Neuronal stem cell (in vitro differentiated cells): ENCODE measurements at places on chromosomes 12 and 14.

- no peak for DNase-seq
Measured at GRCh38 chr14:22184157-22184829, 404.7 kb downstream of the DAD1 start.

GRCh38 chr12:9244894-9245293, 36.7 kb upstream of the PZP start:
- no peak for DNase-seq

- no peak for DNase-seq
Measured at GRCh38 chr12:131803961-131804521, 24.2 kb upstream of the MMP17 start.

- DNase-seq: no peak
Measured at GRCh38 chr12:53093777-53094393, 3.6 kb upstream of the IGFBP6 start.

DNA sequence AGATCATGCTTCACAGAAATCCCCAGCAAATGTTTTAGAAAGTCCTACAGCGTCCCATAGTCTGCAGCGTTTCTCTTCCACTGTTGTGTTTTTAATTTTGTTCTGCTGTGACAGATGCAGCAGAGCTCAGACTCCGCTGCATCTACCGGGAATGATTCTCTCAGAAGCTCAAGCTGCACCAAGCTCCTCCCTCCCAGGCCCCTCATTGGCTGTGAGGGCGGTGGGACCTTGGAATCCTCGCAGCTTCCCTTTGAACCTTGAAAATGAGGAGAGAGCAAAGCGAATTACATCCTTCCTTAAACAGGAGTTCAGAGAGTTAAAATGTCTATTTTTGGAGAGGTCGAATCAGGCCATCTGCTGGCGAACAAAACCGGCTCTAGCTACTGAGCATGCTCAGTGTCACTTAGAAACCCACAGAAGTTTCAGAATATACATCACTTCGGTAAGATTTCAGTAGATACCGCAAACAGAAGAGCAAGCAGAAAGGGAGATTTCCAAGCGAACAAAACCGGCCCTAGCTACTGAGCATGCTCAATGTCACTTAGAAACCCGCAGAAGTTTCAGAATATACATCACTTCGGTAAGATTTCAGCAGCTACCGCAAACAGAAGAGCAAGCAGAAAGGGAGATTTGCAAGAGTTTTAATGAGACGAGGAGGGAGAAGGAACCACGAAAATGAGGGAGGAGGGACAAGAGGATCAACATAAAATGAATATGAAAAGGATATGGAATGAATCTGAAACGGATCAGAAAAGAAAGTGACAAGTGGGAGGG, at the start of gene ABCD2:
Gene ABCD2, minus strand, starts transcription at position 144 of the 774 bp plus-strand sequence. CDS start 188 bp downstream, outside the sequence.
- DNase-seq: peak; percentile 70

- DNase-seq: no peak
Measured at GRCh38 chr12:28057856-28058615, 85.5 kb upstream of the PTHLH start.

- no peak for DNase-seq
Measured at GRCh38 chr12:6341417-6342139, at the start of gene TNFRSF1A. Gene TNFRSF1A, minus strand, starts transcription at chr12:6342076. Its CDS starts 262 bp downstream, at chr12:6341814.

- no peak for DNase-seq
Measured at GRCh38 chr12:64323006-64323405, 67.6 kb downstream of the C12orf56 start.

DNA sequence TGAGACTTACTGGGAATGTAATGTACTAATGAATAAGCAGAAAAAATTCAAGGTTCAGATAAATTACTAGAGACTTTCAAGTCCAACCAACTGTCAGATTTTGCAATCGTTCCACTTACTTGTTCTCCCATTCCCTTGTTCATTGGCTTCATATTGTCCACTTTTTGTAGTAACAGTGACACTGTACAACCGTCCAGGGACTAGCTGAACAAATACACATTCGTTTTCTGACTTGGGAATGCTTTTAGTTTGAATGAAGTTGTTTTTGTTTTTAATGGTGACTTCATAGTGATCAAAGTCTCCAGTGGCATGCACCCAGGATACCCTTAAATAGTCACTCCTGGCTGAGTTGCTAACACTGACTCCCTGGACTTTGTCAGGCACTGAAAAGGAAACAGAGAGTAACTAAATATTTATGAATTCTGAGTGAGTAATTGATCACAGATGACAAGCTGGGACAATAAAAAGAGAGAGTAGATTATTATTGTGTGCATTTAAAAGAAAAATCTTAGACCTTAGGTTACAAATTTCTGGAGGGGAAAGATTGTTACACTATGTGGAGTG, 65.4 kb downstream of the PTPRB start:
- no peak for DNase-seq

- DNase-seq: no peak
Measured at GRCh38 chr14:104561124-104561557, 18.4 kb upstream of the C14orf180 start.

DNA sequence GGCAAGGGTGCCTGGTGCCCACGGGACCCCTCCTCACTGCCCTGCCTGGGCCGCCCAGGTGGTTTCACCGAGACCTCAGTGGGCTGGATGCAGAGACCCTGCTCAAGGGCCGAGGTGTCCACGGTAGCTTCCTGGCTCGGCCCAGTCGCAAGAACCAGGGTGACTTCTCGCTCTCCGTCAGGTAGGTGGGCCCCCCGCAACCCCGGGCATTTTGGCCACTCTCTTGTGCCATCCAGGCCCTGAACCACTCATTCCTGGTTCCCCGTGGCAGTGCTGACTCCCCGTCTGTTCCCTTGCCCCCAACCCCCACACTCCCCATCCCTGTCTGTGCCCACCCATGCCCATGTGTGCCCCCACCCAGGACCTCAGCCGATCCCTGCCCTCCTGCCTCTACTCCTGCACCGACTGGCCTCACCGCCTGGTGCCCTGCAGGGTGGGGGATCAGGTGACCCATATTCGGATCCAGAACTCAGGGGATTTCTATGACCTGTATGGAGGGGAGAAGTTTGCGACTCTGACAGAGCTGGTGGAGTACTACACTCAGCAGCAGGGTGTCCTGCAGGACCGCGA, 480 bp downstream of the PTPN6 start:
- DNase-seq: no peak

DNA sequence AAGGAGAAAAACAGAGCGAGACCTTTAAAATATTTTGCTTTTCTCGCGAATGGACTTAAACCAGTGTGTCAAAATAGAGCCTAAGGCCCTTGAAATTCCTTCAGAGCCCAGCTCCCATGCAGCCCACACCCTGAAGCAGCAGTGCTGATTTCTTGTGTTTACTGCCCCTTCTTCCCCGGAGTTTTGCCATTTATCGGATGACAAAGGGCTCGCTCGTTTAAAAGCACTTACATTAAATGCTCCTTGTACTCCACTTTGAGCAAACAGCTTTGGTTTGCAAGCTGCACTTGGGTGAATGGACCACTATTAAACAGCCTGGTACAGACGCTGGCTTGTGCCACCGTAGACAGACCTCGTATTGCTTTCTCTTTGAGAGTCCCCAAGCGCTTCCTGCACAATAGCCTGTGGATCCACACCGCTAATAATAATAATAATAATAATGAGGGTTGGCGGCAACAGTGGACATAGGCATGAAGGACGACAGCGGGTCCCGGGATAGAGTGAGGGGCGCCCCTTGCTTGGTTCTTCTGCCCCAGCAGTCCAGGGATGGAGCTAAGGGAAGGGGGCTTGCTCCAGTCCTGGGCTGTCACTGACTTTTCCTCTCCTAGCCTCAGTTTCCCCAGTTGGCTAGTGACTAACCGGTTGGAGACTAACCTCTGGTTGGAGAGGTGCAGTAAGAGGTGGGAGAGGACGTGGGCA, 6.6 kb downstream of the DLK1 start:
- no peak for DNase-seq

GRCh38 chr12:99157946-99158345, 489.6 kb upstream of the GARIN6 start:
- no peak for DNase-seq

- DNase-seq: no peak
Measured at GRCh38 chr12:24608637-24609285, 340.1 kb downstream of the BCAT1 start.

GRCh38 chr14:87805315-87805723, 187.7 kb downstream of the GALC start:
- DNase-seq: no peak

DNA sequence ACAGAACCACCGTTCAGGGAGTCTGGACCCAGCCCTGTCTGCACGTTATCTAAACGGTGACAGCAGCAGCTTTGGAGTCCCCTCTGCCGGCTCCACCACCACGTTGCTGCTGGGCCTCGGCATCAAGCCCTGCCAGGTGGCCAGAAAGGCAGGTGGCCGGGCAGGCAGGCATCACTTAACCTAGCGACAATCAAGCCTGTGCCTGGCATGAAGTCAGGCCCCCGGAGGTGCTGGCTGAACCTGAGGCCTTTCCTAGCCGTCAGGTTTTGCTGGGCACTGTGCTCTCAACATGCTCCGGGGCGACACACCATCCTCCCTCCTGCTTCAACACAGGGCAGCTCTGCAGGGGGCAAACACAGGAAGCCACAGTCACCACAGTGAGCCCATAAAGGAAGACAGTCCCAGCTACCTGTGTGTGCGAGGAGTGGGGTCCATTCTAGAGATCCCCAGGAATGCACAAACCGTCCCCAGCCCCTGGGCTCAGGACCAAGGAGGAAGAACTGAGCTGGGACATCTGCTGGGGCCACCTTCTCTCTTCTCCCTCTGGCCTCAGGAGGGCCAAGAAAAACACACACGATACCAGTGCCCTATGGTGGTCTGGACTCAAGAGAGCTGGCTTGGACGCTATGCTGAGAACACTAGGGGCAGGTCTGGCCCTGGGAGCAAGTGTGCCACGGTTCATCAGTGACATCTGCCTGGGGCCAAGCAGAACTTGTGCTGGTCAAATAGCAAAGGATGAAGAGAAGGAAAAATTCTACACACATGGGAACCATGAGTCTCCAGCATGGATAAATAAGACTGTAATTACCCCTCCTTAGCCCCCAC, 44.7 kb downstream of the CCDC88C start:
- no peak for DNase-seq

- no peak for DNase-seq
Measured at GRCh38 chr14:98976271-98976670, 295.7 kb downstream of the BCL11B start.
